Stimulated activated CD4-positive, alpha-beta T cell treated with anti-CD3 and anti-CD28 coated beads, Interleukin-4, amount 100 ng/mL, for 1 hour (primary cell): ENCODE measurements at places on chromosomes 7 and 10.

DNA sequence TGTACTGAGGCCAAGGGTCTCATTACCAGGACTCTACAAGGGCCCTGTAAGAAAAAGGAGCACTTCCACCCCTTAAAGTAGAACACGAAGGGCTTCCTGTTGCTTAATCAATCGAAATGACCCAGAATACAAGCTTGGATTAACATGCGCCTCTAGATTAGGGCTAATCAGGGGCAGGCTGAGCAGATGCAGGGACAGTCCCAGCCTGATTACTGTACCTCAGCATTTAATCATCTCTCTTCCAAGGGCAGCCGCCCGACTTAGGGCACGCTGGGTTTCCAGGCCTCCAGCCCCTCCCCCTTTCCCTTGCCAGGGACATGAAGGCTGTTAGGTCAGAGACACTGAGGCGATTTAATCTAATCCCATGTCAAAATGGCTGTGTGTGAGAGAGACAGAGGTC lies 138.6 kb downstream of the NRF1 start:
- DNase-seq, result no peak

DNA sequence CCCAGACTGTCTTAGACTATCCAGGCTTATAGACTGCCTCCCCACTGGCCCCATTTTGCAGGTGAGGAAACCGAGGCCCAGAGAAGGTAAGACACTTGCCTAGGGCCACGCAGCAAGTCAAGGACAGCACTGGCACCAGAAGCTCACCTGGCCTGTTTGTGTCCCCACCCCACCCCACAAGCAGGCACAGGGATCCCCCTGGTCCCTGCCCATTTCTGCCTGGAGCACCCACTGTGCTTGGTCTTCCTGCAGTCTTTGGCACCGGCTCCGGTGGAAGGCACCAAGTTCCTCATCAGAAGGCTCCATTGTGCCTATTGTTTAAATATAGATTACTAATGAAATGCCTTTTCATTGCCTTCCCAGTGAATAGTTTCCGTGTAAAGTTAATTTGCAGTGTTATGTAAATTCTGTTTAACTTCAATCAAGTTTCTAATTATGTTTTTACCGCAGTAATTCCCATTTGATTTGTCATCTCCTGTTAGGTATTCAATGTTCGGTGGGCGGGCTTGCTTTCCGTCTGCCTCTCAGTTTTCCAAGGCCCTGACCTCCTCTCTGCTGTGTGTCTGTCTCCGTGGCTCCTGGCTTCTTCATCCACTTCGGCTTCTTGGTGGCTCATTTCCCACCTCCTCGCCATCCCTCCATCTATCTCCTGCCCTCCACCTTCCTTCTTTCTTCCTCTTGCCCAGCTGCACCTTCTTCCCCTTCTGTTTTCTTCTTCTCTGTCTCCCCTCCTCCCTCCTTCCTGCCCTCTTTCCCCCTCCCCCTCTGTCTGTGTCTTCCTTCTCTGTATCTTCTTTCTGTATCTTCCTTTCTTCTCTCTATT lies 75.8 kb downstream of the ZMIZ1 start:
- DNase-seq, result no peak

GRCh38 chr7:6256109-6256483 lies 16.3 kb downstream of the CYTH3 start:
- DNase-seq, result no peak

GRCh38 chr7:89160107-89160506 lies 364.6 kb upstream of the TEX47 start:
- no peak for DNase-seq

DNA sequence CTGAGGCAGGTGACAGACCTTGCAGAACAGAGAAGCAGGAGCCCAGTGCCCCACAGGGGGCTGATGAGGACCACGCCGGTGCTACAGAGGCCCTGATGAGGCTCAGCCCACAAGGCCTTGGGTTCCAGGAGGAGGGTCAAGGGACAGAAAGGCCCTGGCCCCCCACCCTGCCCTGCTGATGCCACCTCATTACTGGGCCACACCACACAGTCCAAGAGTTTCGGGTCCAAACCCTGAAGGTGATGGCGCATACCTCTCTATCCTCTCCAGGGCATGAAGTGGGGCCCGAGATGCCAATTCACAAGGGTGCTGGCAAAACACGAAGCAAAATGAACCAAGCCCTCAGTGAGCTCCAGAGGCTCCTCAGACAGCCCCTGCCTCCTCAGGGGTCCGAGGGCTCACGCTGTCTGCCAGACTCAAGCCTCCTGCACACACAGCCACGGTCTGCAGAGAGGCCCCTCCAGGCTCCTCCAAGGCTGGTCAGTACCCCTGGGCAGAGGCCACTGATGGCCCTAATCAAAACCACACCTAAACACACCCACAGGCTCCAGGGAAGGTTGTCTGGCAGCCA lies 32.3 kb downstream of the RASGEF1A start:
- DNase-seq, result no peak

- no peak for DNase-seq
These were observed 536 bp upstream of the POM121 start for GRCh38 chr7:72924386-72924732.

GRCh38 chr7:22664988-22665798 lies 61.8 kb upstream of the IL6 start:
- no peak for DNase-seq

GRCh38 chr10:26093229-26093628 lies 123.3 kb upstream of the GAD2 start:
- no peak for DNase-seq

GRCh38 chr7:105055621-105056020 lies 41.6 kb downstream of the KMT2E start:
- DNase-seq, result no peak

- no peak for DNase-seq
These were observed 280.4 kb upstream of the TCERG1L start for GRCh38 chr10:131591936-131592335.

- DNase-seq, result no peak
These were observed 98.6 kb downstream of the LSMEM1 start for GRCh38 chr7:112579388-112579787.

GRCh38 chr10:2478656-2479055 lies 588.7 kb upstream of the PFKP start:
- DNase-seq, result no peak

DNA sequence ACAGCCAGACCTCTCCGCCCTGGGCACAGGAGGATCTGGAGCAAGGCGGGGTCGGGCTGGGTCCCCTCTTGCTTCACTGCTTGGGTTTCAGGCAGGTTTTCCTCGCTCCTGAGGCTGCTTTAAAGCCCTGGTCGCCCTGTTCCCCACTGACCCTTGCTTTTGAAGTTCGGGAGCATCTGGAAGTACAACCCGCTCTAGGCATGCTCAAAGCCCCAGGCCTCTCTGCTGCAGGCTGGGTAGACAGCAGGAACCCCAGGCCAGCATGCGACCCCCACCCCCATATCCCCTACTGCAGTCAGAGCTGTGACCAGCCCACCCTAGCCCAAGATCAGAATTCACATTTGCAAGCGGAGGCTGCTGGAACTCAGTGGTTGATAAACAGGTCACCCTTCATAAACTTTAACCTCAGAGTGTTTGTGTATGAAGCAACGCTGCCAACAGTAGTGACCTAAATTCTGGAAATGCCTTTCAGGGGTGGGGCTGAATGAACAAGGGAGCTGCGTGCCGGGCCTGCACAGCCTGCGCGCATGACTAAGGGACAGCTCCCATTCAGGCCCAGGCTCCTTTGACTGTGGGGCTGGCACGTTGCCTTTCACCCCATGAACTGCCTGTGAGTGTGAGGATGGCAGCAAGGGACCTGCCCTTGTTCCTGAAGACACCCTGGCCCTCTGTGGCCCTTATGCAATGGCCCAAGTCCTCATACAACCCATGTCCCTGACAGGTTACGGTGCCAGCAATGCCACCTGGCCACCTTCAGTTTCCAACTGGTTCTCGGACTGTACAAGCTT lies 52.5 kb downstream of the PROSER2 start:
- no peak for DNase-seq

- DNase-seq, result no peak
These were observed 138.4 kb upstream of the MDFIC start for GRCh38 chr7:114783508-114783907.

- no peak for DNase-seq
These were observed 188.9 kb downstream of the ADAM12 start for GRCh38 chr10:126199221-126199998.

GRCh38 chr7:100486753-100487446 lies 3.2 kb downstream of the NYAP1 start:
- DNase-seq, result no peak

GRCh38 chr7:140315498-140316164 lies 82.7 kb downstream of the SLC37A3 start:
- DNase-seq, result no peak

DNA sequence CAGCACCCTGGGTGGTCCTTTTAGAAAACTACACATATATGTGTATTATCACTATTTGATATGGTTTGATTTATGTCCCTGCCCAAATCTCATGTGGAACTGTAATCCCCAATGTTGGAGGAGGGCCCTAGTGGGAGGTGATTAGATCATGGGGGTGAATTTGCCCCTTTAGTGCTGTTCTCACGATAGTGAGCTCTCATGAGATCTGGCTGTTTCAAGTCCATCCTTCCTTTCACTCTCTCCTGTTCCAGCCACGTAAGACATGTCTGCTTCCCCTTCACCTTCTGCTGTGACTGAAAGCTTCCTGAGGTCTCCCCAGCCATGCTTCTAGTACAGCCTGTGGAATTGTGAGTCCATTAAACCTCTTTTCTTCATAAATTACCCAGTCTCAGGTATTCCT lies 37.3 kb downstream of the DOCK4 start:
- DNase-seq, result no peak

GRCh38 chr7:12436126-12436525 lies 32.5 kb upstream of the VWDE start:
- no peak for DNase-seq

DNA sequence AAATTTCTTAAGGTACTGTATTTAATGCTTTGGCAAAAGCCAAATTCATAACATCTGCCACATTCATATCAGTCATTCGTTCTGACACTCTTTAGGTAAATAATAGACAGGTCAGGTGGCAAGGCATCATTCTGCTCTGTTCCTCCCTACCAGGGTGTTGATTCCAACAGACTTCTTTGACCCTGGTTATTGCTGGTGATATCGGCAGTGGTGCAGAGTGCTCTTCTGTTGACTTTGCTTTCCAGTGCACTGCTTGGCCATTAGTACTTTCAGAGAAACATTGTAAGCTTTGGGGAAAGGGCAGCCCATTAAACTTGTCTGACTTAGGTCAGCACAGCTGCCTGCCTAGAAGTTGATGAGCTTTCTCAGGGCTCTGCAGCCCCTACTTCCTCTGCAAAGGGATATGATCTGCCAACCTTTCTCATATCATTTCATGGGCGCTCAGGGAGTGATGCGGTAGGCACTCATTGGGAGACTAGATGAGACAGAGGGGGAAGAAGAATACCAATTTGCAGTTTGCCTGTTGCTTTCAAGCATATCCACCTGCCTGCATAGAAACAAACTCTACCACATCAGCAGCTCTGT lies 139.3 kb downstream of the LRRC4 start:
- no peak for DNase-seq

DNA sequence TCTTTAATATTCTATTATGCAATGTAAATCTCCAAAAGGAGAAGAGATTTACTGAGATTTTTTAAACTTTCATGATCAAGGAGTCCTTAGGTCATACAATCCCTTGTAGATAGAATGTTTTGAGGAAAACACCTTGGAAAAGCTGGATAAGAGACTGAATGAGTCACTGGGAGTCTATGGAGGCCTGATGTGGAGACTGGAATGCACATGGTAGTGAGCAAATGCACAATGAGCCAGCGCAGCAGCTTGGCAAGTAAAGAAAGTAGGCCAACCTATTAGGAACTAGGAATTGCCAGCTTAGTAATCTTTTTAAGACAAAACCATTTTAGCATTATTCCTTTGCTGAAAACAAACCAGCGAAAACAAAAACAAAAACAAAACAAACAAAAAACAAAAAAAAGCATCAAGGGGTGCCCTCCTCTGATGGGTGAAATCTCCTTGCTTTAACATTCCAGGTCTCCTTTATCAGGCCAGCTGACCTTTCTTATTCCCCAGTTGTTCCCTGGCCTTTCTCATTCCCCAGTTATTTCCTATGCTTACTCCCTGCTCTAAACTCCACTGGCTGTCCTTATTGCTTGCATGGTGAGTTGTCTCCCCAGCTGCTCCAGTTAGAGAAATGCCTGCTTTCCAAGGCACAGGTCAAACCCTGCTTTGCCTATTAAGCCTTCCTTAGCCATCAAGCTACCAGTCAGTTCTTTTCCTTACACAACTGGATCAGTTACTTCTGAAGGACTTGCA lies 135.8 kb downstream of the PLCE1 start:
- DNase-seq, result no peak

GRCh38 chr7:26278770-26279169 lies 12.9 kb upstream of the SNX10 start:
- DNase-seq, result no peak

DNA sequence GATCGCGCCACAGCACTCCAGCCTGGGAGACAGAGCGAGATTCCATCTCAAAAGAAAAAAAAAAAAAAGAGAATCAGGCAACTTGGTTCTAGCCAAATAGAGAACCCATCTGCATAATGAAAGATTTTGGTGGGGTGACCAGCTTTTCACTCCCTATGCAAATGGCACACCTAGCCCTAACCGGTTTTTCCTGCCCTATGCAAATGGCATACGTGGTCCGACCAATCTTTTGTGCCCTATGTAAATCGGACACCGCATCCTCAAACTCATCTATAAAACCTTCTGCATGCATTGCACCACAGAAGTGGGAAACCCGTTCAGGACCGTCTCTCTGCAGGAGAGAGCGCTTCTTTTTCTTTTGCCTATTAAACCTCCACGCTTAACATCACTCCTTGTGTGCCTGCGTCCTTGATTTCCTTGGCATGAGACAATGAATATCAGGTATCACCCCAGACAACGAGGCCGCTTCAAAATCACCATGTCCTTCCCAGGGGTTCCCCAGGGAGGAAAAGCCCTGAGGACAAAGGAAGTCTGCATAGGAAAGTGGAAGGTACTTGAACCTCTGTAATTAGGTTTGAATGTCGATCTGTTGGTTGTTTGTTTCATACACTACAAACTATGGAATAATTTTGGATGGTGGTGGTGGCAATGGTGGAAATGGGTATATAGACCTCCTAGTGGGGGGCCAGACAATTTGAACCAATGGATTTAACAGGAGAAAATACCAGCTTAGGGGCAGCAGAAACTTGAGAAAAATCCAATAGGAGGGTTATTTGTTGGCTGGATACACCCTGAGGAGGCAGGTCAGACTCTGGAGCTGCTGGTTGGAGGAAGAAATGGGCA lies 396.2 kb downstream of the TYW1 start:
- DNase-seq, result no peak
